ENCODE measurements at places on chromosomes 12 and 14.

DNA sequence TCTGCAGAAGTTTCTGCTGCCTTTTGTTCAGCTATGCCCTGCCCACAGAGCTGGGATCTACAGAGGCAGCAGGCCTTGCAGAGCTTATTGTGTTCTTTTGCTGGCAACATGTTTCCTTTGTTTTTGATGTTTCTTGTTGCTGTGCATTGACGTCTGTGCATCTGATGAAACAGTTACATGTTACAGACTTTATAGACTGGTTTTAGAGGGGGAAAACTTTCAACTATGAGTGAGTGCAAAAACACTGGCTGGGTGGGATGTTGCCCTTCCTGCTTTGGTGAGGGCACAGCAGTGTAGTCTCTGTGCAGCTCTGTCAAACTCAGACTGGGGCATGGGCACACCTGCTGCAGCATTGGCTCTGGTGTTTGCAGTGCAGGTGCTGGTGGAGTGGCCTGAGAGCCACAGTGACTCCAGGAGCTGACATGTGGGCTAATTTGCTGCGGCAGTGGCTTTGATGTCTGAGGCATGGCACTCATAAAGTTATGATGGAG, 26.9 kb downstream of the CLEC6A start:
- no peak for DNase-seq

- no peak for DNase-seq
These were observed 181.6 kb downstream of the MYRFL start for GRCh38 chr12:70006619-70006973.

DNA sequence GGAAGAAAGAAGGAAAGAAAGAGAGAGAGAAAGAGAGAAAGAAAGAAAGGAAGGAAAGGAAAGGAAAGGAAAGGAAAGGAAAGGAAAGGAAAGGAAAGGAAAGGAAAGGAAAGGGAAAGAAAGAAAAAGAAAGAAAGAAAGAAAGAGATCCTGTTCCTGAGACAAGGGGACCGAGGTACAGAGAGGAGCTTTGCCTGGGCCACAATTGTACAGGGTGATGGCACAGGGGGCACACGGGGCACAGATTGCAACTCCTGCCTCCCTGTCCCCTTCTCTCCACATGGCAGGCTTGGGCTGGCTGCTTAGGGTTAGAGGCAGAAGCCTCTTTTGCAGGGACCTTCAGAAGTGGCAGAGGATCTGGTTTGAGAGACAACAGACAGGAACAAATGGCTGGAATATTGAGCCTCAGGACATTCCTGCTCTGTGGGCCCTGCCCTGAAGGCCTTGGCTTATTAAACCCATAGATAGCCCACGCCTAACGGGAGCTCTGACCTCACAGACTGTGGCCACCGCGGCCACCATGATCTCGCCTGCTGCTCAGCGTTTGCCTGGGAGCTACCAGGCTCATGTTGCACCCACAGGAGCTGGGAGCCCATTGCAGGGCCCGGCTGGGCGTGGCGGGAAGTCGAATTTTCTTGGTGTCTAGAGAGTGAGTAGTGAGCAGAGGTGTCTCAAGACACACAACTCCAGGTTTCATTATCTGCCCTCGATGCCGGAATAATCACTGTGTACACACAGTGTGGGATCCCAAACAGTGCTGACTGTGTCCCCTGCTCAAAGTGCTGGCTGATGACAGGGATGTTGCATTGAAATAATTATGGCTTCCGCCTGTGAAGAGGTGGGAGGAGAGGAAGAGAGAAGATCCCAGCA, 147.9 kb upstream of the NCOR2 start:
- DNase-seq: no peak

DNA sequence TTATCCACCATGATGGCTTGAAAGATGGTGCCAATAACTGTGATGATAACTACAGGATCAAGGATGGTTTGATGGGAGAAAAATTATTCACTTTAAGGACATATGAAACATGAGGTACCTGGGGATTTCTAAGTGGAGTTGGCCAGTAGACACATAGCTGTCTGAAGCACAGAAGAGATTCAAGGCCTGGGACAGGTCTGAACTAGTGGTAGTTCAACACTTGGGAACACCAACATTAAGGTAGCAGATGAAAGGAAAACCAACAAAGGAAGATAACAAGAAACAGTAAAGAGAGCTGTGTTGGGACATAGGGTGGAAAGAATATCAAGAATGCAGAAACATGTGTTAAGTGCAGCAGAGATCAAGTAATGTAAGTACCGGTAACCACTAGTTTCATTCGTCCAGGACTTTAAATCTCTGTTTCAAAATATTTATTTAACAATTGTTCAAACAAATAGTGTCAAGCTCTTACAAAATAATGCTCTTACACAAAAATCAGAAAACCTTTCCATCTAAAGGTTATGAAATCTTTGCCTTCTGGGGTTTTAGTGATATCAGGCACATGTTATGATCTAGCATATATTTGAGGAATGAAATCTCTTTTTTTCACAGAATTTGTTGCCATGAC, 104.7 kb downstream of the ST8SIA1 start:
- no peak for DNase-seq

DNA sequence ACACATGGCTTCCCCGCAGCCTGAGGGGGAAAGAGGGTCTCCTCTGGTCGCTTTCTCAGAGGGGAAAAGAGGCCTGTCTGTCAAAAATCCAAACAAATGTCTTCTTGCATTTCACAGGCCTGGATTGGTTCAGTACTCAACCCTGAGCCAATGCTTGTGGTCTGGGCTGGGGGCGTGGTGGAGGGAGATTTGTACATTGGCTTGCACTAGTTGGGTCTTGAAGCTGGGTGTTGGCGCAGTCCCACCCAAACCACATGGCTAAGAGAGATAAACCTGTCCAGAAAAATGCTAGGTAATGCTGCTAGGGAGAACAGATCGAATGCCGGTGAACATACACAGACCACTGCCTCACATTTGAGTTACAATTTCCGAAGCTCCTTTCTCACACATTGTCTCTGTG, 461.6 kb downstream of the MED13L start:
- no peak for DNase-seq

DNA sequence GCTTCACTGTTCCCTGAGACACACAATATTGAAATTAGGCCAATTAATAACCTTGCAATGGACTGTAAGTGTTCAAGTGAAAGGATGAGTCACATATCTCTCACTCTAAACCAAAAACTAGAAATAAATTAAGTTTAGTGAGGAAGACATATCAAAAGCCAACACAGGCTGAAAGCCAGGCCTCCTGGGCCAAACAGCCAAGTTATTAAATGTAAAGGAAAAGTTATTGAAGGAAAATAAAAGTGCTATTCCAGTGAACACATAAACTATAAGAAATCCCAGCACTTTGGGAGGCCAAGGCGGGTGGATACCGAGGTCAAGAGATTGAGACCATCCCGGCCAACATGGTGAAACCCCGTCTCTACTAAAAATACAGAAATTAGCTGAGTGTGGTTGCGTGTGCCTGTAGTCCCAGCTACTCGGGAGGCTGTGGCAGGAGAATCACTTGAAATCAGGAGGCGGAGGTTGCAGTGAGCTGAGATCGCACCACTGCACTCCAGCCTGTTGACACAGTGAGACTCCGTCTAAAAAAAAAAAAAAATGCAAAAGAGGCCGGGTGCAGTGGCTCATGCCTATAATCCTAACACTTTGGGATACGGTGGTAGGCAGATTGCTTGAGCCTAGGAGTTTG, 10.4 kb upstream of the HEATR5A start:
- no peak for DNase-seq

- DNase-seq: no peak
These were observed 2.3 kb downstream of the ST8SIA1 start for GRCh38 chr12:22332202-22332601.

Data from NCI-H1105 (cell line).